Activated T-helper 1 cell treated with anti-CD3 and anti-CD28 coated beads, Interleukin-12 subunit alpha, Interleukin-12 subunit beta, Interleukin-2, Interleukin-4 antibody, amounts not matched to agents 30 ng/mL and 10 ng/mL and 1 ng/mL, durations not matched to agents 14 hours and 24 hours and 36 hours (primary cell): ENCODE measurements at places on chromosomes 1 and 21. TPM values are rescaled to one million over a fixed set of nuclear protein-coding genes. Genes with fewer than 3 reads are reported as not detected.
A peak's percentile ranks its signal among the peaks of the same experiment; 100 is the strongest.

The KIF26B gene
- 0.07 and 0.13 TPM in 2 replicates for total RNA-seq

The CACNA1E gene
- total RNA-seq, result not detected in 2 replicates

The TSPAN2 gene
- total RNA-seq, result 0.34 and 0.44 TPM in 2 replicates

The ZBTB7B gene
- total RNA-seq, result 166 and 172 TPM in 2 replicates

- H3K27ac ChIP-seq, result peak overlapping the region; percentile 99
- peaks cover 12% of the 10 kb centered on the region for H3K36me3 ChIP-seq
- H3K4me3 ChIP-seq, result peak overlapping the region; percentile 98
- peaks cover 6% of the 10 kb centered on the region for H3K27me3 ChIP-seq
- H3K4me1 ChIP-seq, result peaks cover 46% of the 10 kb centered on the region
Observed at GRCh38 chr1:6785728-6786505, 663 bp downstream of the CAMTA1 start.

The HMCN1 gene
- under 0.01 TPM in 1 of 2 replicates, not detected in the other for total RNA-seq

The FLG2 gene
- total RNA-seq, result not detected in 2 replicates

DNA sequence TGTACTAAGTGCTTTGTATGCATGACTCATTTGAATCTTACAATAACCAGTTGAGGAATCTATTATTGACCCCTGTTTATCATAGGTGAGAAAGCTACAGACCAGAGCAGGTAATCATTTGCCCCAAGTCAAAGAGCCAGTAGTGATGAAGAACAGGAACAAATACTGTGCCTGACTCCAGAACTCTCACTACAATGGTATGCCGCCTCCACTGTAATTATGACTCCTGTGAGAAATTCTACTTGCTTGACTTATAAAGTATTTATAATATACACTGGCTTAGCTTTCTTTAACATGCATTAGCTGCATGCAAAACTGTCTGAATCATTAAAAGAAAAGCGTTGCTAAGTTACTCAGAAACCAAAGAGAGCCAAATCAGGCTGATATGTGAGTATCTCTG, 92.6 kb downstream of the ZNF281 start:
- no peak for DNase-seq
- no peaks in the 10 kb centered on the region for H3K4me1 ChIP-seq
- no peak overlapping the region for H3K4me3 ChIP-seq
- no peaks in the 10 kb centered on the region for H3K36me3 ChIP-seq
- no peak overlapping the region for H3K27ac ChIP-seq
- H3K27me3 ChIP-seq, result peaks cover 24% of the 10 kb centered on the region

The VSIG8 gene
- not detected in 2 replicates for total RNA-seq

DNA sequence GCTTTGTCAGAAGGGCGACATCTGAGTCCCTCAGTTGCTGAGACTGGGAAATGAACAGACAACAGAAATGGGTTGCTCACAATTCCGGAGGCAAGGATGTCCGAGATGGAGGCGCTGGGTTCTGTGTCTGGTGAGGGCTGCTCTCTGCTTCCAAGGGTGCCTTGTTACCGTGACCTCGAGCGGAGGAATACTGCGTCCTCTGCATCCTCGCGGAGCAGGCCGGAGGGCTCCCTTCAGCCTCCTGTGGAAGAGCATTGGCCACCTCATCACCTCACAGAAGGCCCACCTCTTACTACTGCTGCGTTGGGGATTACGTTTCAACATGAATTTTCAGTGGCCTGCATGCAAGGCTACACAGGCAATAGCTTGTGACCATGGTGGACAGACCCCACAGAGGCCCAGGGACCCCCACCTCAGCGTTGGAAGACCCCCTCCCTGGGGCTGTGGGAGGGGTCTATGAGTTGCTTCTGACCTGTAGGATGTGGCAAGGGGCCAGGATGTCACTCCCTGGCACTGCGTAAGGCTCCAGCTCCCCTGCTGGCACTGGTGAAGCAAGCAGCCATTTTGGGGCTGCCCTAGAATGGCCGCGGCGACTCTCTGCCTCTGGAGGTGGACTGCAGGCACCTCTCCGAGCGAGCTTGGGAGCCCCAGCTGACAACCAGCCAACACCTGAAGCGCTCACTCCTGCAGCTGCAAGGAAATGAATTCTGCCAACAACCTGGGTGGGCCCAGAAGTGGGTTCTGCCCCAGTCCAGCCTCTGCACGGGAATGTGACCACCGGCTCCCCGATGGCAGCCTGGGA, 36.3 kb upstream of the COL6A1 start:
- H3K27ac ChIP-seq, result no peak overlapping the region
- H3K4me1 ChIP-seq, result no peaks in the 10 kb centered on the region
- H3K27me3 ChIP-seq, result no peaks in the 10 kb centered on the region
- no peak for DNase-seq
- no peaks in the 10 kb centered on the region for H3K36me3 ChIP-seq
- no peak overlapping the region for H3K4me3 ChIP-seq

DNA sequence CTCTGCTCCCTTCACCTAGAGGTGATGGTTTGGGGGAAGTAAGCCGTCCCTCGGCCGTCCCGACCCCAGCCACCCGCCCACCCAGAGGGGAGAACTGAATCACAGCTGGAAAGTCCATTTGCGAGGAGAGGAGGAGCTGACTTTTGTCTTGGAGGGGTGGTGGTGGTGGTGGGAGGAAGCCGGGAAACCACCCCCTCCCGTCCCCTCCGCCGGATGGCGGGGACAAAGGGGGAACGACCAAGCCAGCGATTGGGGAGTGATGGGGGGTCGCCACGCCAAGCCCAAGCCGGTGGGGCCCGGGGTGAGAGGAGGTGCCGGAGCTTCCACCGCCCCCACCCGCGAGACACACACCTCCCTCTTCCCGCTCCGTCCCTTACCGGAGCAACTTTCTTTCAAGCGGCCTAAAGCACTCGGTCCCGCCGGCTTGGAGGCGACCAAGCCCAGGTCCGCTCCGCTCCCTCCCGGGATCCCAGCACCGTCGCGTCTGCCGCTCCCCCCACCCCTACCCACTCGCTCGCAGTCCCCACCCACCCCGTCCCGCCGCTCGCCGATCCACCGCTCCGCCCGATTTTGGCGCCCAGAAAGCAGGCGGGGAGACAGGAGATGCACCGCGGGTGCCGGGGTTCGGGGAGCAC, 540 bp downstream of the ARHGEF2 start:
- H3K27ac ChIP-seq, result peak overlapping the region; percentile 95
- H3K4me1 ChIP-seq, result peaks cover 80% of the 10 kb centered on the region

- H3K27me3 ChIP-seq, result no peaks in the 10 kb centered on the region
- H3K4me1 ChIP-seq, result peaks cover 10% of the 10 kb centered on the region
- DNase-seq, result no peak
- no peak overlapping the region for H3K27ac ChIP-seq
- peaks cover 8% of the 10 kb centered on the region for H3K36me3 ChIP-seq
Observed at GRCh38 chr1:150807249-150808023, 624 bp downstream of the CTSK start.

DNA sequence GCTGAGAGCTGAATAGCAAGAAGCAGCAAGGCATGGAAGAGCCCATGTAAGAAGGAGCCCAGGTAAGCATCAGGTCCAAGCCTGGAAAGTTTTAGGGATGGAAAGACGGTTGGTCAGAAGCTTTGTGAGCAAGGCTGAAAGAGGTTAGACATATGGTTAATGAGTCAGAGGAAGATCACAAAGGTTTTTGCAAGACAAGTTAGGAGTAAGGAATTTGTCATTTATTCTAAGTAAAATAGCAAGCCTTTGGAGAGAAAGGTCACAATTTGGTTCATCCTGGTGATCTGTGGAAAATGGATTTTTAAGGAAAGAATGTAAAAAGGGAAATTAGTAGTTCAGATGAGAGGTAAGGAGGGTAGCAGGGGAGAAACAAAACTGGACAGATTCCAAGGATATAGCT, 106.7 kb downstream of the DPYD start:
- H3K36me3 ChIP-seq, result peaks cover 1% of the 10 kb centered on the region
- no peak for DNase-seq
- no peaks in the 10 kb centered on the region for H3K27me3 ChIP-seq
- no peak overlapping the region for H3K27ac ChIP-seq
- peaks cover 5% of the 10 kb centered on the region for H3K4me1 ChIP-seq

DNA sequence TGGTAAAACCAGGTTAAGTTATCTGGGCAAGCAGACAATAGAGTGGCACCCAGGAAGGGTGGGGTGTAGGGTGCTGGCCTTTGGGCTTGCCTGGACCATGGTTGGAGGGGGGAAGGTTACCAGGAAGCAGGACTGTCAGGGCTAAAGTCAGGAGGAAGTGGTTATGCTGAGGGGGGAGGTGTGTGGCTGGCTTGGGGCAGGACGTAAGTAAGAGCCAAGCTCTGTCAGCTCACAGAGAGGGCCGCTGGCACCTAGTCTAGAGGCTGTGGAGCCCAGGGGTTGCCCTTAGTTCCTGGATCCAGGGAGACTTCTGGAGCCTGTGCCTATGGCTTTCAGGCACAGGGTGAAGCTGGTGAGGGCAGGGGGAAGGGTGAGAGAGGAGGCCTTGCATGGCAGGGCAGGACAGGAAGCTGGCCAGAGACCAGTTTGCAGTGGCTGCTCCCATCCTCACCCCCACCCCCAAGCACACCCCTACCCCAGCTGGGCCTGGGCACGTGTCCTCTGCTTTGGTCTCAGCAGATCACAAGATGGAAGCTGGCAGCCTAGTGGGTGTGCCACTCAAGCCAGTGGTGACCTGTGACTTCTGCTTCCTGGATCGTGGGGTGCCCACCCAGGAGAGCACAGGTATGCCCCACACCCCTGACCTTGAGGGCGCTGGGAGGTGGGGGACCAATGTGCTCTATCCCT, 20.5 kb upstream of the SMYD3 start:
- H3K36me3 ChIP-seq, result peaks cover 3% of the 10 kb centered on the region
- peaks cover 10% of the 10 kb centered on the region for H3K27me3 ChIP-seq
- peaks cover 13% of the 10 kb centered on the region for H3K4me1 ChIP-seq
- no peak for DNase-seq
- peak overlapping the region; percentile 70 for H3K27ac ChIP-seq
- peak overlapping the region; percentile 12 for H3K4me3 ChIP-seq

DNA sequence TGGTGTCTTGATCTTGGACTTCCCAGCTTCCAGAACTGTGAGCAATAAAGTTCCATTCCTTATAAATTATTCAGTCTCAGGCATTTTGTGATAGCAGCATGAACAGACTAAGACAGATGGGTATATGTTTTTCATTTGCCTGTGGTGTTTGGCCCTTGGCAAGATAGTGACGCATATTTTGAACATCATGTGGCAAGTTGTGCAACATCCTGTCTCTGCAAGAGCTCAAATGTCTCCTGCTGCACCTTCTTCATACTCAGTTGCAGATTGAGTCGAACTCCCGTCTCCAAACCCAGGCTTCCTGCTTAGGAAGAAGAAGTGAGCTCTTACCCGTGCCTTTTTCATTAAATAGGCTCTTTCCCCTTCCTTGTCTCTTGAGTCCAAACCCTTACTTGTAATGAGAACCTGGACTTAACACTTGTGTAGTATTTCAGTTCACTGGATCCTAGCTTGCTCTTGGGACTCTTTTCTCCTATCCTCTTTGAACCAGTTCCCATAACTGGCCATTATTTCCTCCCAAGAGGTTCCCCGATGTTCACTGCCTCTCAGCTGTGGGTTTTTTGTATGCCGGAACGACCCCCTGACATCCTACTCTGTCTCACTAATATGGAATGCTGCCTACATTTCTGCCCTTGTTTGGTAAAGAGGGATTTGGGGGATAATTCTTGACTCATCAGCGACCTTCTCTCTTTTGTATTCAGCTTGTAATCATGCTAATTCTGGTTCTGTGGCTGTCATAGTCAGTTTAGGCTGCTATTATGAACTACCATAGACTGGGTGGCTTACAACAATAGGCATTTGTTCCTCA, 125.0 kb upstream of the KCNK2 start:
- H3K27me3 ChIP-seq, result peaks cover 2% of the 10 kb centered on the region
- no peaks in the 10 kb centered on the region for H3K36me3 ChIP-seq
- no peak overlapping the region for H3K4me3 ChIP-seq
- H3K4me1 ChIP-seq, result no peaks in the 10 kb centered on the region

- H3K4me1 ChIP-seq, result no peaks in the 10 kb centered on the region
- H3K36me3 ChIP-seq, result no peaks in the 10 kb centered on the region
- no peak for DNase-seq
- H3K4me3 ChIP-seq, result no peak overlapping the region
- H3K27me3 ChIP-seq, result peaks cover 7% of the 10 kb centered on the region
Observed at GRCh38 chr1:162168261-162168660, 98.8 kb downstream of the NOS1AP start.

GRCh38 chr21:45259206-45259840, 28.4 kb downstream of the POFUT2 start:
- DNase-seq, result no peak
- H3K4me3 ChIP-seq, result no peak overlapping the region
- H3K36me3 ChIP-seq, result peaks cover 7% of the 10 kb centered on the region
- H3K27ac ChIP-seq, result no peak overlapping the region
- peaks cover 23% of the 10 kb centered on the region for H3K27me3 ChIP-seq
- H3K4me1 ChIP-seq, result peaks cover 7% of the 10 kb centered on the region

GRCh38 chr1:23581219-23581618, 21.9 kb upstream of the ID3 start:
- H3K36me3 ChIP-seq, result no peaks in the 10 kb centered on the region
- no peak overlapping the region for H3K4me3 ChIP-seq
- H3K27me3 ChIP-seq, result peaks cover 2% of the 10 kb centered on the region

DNA sequence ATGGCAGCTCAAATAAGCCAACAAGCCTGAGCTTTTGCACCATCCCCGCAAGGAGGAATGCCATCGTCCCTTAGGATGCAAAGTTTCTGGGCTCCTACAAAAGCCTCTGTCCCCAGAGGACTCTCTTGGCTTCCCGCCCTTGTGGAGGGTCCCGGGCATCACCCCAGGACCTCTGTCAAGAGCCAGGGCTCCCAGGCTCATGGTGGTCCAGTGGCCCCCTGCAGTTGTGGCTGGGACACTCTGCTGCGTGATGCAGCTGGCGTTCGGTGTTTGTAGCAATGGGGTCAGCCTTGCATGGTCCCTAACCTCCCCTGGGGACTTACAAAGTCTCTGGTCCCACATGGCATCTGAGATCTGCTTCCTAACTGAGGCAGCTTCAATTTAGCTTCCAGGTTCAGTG, 104.7 kb downstream of the RIPK4 start:
- no peaks in the 10 kb centered on the region for H3K36me3 ChIP-seq
- no peak for DNase-seq
- H3K27me3 ChIP-seq, result peaks cover 6% of the 10 kb centered on the region
- no peak overlapping the region for H3K27ac ChIP-seq
- no peaks in the 10 kb centered on the region for H3K4me1 ChIP-seq
